Kidney epithelial cell (primary cell): ENCODE measurements at places on chromosomes 3 and 15.

- no peak for DNase-seq
Measured at GRCh38 chr3:53753518-53754183, 92.6 kb downstream of the CHDH start.

DNA sequence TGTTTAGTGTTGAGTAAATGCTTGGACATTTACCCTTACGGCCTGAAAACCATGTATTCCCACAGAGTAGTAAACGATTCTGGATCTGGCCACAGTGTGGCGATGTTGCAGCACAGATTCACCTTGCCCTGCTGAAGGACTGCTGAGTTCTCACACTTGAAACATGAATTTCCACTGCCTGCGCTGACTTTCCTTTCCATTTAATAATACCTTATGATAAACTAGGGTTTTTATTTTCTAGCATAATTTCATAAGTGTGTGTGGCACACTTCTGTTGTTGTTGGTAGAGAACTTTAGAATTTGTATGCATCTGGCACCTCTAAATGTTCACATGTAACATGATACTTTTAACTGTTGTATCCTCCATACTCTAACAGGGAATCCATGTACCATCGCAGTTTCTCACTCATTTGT, 53.9 kb downstream of the C3orf38 start:
- peak; percentile 32 for DNase-seq

GRCh38 chr15:39172380-39173281, 408.2 kb upstream of the THBS1 start:
- DNase-seq, result peak; percentile 35

- DNase-seq, result no peak
Measured at GRCh38 chr3:145882436-145882835, 278.5 kb downstream of the PLOD2 start.

GRCh38 chr3:149553781-149554451, 79.4 kb downstream of the TM4SF4 start:
- DNase-seq, result no peak

GRCh38 chr3:22495791-22496190, 707.3 kb upstream of the UBE2E2 start:
- DNase-seq, result no peak

DNA sequence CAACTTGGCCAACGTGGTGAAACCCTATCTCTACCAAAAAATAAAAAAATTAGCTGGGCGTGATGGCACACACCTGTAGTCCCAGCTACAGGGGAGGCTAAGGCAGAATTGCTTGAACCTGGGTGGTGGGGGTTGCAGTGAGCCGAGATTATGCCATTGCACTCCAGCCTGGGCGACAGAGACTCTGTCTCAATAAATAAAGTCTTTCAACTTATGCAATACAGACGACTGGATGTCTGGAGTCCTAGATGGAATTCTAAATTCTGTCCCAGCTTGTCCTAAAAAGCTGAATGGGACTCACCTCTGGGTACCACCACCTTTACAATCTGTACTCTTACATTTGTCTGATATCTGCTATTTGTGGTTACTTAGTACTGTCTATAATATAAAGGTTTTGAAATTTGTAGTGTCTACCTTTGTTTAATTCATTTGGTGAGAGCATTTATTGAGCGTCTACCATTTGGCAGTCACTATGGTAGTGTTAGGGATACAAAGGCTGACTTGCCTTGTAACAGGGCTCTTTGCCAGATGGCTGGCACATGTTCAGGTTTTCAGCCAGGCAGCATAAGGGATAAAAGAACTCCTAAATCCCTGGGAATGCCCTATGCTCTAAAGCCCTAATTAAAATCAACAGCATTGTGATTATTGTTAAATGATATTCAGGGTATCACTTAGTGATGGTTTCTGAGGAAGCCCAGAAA, 7.2 kb upstream of the ZNF609 start:
- no peak for DNase-seq

DNA sequence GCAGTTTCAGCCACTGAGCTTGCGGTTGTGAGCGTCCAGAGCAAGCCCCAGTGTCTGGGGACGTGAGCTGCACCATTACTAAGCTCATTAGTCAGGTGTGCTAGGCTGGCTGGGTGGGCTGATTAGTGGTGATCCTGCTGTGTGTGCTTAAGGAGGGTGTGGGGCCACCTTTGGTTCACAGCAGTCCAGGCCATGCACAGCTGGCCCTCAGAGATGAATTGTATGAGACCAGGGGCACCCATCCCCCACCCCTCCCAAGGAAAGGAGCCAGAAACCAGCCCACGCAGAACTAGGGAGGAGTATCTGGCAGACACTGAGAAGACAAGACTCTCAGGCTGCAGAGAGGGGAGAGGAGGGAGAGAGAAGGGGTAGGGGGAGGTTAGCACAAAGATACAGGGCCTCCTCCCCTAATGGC, 3.8 kb downstream of the TYRO3 start:
- no peak for DNase-seq

DNA sequence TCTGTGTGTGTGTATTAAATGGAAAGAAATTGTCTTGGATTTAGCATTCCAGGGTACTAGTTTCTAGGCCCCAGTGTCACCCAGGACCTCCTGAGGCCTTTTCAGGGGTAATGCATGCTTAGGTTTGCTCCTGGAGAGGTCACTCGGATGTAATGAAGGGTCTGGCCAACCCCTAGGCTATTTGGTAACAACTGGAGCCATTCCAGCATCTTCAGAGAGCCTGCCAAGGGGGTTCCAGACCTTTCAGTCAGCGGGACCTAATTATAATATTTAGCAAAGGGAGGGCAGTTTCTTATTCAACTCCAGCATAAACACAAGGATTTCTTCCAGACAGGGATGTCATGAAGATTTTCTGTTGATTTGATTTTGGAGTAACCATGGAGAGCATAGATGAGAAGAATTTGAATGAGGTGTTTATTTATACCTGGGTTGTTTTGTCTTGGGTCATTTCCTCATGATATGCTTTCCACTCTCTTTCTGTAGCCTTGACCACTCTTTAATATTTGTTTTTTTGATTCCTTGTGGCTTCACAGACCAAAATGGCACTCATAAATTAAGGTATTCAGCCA, 17.4 kb downstream of the KAT2B start:
- DNase-seq, result no peak

DNA sequence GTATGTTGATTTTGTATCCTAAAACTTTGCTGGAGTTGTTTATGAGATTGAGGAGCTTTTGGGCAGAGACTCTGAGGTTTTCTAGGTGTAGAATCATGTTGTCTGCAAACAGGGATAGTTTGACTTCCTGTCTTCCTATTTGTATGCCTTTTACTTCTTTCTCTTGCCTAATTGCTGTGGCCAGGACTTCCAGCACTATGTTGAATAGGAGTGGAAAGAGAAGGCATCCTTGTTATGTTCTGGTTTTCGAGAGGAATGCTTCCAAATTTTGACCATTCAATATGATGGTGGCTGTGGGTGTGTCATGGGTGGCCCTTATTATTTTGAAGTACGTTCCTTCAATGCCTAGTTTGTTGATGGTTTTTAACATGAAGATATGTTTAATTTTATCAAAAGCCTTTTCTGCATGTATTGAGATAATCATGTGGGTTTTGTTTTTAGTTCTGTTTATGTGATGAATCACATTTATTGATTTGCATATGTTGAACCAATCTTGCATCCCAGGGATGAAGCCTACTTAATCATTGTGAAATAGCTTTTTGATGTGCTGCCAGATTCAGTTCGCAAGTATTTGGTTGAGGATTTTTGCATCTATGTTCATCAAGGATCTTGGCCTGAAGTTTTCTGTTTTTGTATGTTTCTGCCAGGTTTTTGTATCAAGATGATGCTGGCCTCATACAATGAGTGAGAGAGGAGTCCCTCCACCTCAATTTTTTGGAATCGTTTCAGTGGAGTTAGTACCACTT, 188.1 kb downstream of the MINAR1 start:
- DNase-seq, result no peak

GRCh38 chr3:197352382-197352781, 54.0 kb upstream of the DLG1 start:
- no peak for DNase-seq

GRCh38 chr3:58518291-58518789, 18.6 kb downstream of the ACOX2 start:
- DNase-seq, result no peak

GRCh38 chr15:29677871-29678461, 144.3 kb downstream of the TJP1 start:
- no peak for DNase-seq

GRCh38 chr3:83632526-83632925, 1326.3 kb upstream of the CADM2 start:
- no peak for DNase-seq

- no peak for DNase-seq
Measured at GRCh38 chr15:38201714-38202113, 50.9 kb upstream of the SPRED1 start.

- peak; percentile 71 for DNase-seq
Measured at GRCh38 chr15:91867581-91868026, 14.1 kb downstream of the SLCO3A1 start.

DNA sequence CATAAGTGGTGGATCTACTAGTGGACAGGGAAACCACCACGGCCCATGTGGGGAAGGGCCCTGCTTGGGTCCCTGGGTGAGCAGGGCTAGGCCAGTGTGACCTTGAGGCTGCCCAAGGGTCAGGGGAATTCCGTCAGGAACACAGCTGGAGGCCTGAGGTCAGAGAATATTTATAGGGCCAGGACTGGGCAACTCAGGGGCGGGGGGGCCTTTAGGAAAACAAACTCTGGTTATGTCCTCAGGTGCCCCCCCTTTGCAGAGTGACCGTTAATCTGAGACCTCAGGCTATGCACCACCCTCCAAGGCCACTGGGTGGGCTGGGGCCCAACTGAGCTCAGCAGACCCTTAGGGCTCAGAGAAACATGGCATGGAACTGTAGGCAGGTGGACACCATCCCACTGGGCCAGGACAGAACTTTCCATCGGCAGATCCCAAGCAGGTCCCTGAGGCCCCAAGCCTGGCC, 2.5 kb downstream of the TWF2 start:
- no peak for DNase-seq

DNA sequence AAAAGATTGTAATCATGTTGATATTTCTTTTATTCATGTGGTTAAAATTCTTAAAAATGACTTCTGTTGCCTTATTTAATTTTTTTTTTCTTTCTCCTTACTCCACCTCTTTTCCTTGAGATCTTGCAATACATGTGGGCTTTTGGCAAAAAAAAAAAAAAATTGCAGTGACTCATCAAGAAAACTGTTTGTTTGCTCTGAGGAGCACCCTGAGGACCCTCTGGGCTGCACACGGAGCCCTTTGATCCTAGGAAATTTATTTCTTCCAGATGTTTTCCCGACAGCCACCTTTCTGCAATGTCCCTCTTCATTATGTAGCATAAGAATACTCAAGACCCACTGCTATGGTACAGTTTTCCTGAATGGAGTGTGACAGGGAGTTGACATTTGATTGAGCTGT, 371.7 kb downstream of the ZBTB20 start:
- DNase-seq, result no peak

DNA sequence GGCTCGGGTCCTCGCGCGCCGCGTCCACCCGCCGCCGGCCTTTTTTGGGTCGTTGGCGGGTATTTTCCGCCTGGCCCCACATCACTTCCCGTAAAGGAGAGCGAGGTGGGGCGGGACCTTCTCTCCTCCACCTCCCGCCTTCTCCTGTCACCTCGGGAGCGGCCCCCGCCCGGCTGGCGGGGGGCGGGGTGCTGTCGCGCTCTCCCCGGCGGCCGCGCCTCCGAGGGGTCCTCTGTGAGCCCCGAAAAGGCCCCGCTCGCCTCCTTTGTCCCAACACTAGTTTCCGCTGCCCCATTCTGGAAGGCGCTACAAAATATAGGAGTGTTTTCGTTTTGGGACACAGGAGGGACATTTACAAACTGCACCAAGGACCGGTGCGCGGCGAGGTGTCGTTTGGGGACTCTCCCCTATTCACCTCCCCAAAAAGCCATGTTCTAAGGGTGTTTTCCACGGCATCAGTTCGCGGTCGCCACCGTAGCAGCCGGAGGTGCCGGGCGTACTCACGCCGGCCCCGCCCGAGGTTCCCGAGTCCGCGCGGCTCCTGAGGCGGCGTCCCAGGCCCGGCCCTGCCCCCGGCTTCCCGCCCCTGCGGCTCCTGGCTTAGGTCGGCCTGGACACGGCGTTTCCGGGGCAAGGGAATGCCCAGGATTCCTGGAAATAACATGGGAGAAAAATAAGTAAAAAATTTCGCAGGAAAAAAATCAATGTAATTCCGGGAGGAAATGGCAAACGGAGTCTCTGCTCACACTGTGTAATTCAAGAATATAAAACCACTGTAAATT, at the start of gene RAB27A:
Gene RAB27A, minus strand, starts transcription at position 68 of the 782 bp plus-strand sequence. CDS start 54,879 bp downstream, outside the sequence.
- DNase-seq, result no peak

DNA sequence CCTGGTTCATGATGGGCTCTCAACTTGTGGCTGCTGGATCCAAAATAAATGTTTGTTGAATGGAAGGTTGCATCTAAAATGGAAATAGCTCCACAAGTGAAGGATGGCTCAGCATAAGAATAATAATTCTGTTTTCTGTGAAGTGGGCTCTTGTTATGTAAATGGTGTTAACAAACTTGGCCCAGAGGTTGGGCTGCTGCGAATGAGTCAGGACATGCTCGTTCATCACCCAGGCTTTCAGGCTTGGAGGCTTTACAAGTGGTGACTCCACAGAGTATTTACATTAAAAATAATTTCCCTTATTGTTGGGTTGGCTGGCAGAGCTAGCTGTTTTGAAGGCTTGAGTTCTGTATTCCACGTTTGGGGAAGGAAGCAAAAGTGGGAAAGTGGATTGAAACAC, 60.5 kb downstream of the ITGB5 start:
- DNase-seq, result no peak

GRCh38 chr3:16961621-16962205, 77.0 kb downstream of the PLCL2 start:
- no peak for DNase-seq

- peak; percentile 76 for DNase-seq
Measured at GRCh38 chr15:48940508-48940907, 23.2 kb downstream of the SHC4 start.

DNA sequence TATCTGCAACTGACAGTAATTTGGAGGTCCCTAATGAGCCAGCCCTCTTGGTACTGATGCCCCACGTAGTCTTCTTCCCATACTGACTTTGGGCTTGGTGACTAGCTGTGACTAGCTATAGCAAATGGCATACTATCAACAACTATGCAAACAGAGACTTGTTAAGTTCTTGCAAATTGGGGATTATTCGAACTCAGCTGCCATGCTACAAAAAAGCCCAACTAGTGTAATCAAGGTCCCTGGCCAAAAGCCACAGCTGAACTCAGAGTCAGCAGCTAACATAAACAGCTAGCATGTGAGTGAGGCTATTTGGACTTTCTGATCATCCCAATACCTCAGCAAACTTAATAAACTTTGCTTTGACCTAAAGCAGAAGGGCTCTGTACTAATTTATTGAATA, 121.2 kb upstream of the PLXND1 start:
- no peak for DNase-seq

DNA sequence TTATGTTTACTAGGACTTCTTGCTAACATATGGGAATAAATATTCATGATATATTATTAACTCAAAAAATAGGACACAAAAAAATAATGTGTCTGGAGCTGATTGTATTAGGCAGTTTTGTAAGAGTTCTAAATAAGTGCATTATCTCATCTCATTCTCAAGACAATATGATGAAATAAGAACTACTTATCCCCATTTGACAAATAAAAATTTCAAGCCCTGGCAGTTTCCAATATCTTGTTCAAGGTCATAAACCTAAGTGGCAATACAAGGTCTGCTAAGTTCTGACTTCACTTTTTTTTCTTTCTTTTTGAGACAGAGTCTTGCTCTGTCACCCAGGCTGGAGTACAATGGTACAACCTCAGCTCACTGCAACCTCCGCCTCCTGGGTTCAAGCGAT, 18.3 kb downstream of the RPN1 start:
- DNase-seq, result no peak

- no peak for DNase-seq
Measured at GRCh38 chr3:52444860-52445793, at the start of gene SEMA3G. Gene SEMA3G, minus strand, starts transcription at chr3:52445103. Its CDS starts 76 bp downstream, at chr3:52445027.
